ENCODE measurements at places on chromosomes 13 and 19.

- no peak for DNase-seq
These were observed 2.6 kb downstream of the ERICH4 start for GRCh38 chr19:41445575-41445974.

DNA sequence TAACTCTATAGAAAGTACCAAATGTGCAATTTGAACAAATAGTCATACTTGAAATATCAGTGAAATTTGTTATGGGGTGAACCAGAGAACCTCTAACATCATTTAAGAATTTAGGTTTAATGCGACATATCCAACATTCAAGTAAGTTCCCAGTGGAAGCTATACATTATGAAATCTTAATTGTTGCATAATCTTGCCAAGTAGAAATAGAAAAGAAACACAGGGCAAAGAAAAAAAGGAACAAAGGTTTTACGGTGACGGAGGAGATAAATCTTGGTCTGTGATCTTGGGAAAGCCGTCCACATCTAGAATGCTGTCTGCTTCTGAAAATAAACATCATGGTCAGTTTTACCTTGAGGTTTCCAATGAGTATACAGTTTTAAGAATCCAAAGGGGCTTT is 445.7 kb downstream of the RFC3 start:
- no peak for DNase-seq

DNA sequence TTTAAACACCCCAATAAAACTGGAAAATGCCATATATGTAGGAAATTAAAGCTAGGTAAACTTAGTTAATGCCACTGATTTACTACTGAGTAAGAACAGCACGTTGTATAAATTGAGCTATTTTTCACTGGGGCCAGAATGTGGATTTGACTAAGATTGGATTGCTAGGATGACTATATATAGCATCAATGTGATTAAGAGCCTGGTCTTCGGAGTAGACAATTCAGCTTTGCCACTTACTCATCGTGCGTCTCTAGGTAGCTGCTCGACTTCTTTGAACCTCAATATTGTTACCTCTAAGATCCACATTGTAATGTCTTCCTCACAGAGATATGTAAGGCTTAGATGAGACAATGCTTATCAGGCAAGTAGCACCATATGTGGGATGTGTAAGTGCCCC is 462.5 kb downstream of the KLF12 start:
- DNase-seq, result no peak

- no peak for DNase-seq
These were observed 4.7 kb downstream of the PRKACA start for GRCh38 chr19:14112809-14113385.

DNA sequence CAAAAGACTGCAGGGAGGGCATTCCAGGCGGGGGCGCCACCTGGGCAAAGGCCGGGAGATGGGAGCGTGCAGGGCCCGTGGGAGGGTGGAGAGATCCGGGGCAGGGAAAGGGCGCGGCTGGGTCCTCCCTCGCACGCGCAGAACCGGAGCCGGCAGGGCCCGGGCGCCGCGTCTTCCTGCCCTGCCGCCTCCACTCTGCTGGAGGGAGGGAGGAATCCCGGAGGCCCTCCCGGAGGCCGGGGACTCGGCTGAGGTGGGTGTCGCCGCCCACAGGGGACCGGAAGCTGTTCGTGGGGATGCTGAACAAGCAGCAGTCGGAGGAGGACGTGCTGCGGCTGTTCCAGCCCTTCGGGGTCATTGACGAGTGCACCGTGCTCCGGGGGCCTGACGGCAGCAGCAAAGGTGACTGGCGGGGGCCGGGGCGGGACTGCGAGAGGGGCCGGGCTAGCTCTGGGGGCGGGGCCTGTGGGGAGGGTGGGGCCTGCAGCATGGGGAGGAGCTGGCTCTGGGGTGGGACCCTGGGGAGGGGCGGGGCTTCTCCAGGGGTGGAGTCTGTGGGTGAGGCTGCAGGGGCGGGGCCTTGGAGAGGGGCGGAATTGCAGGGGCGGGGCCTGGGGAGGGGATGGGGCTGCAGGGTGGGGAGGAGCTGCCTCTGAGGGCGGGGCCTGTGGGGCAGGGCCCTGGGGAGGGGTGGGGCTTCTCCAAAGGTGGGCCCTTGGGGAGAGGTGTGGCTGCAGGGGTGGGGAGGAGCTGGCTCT is 51.3 kb downstream of the CELF5 start:
- DNase-seq, result peak; percentile 22

DNA sequence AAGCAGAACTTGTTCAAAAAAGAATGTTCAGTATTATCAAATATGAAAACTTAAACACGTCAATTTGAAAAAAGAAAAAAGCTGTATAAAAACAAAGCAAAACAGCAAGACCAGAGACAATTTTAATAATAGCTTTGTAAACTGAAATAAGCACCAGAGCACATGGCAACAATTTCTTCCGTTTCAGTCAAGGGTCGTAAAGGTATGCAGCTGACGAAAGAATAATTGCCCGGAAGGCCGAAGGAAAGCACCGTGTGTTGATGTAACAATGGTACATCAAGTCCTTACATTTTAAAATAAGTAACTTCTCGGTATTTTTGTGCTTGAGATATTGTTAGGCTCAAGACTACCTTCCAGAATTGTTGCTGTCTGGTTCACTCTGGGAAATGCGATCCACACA is 1.7 kb downstream of the PROSER1 start:
- peak; percentile 16 for DNase-seq

- no peak for DNase-seq
These were observed 142.2 kb downstream of the MZT1 start for GRCh38 chr13:72585254-72585653.

DNA sequence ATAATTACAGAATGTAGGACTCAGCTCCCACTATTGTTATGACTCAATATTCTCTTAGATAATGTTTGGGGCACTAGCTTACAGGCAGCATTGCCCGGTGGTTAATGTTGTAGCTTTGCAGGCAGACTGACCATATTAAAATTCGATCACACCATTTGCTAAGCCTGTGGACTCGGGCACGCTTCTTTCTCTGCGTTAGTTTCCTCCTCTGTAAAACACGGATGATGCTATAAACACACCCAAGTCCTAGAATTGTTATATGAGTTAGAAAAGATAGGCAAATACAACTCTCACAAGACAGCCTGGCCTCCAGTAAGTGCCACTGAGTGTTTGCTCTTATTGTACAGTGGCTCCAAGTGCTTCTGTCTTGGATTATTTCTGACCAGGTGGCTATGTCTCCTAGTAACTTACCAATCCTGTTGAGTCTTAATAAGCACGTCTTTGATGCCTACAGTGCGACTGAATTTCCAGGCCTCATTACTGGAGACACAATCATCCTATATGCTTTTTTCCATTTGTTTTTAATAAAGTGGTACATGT is 50.0 kb upstream of the ALOX5AP start:
- DNase-seq, result peak; percentile 63

DNA sequence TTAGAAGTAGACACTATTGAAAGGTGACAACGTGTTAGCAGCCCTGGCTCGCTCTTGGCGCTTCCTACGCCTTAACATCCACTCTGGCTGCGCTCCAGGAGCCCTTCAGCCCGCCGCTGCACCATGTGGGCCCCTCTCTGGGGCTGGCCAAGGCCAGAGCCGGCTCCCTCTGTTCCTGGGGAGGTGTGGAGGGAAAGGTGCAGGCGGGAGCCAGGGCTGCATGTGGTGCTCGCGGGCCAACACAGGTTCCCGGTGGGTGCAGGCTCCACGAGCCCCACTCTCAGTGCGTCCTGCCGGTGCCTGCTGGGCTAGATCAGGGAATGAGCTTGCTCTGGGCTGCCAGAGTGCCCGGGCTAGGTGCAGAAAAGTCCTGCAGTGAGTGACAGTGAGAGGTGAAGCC is 1284.3 kb downstream of the OLFM4 start:
- no peak for DNase-seq

GRCh38 chr13:29901710-29902631 is 51.6 kb upstream of the UBL3 start:
- DNase-seq, result peak; percentile 71

DNA sequence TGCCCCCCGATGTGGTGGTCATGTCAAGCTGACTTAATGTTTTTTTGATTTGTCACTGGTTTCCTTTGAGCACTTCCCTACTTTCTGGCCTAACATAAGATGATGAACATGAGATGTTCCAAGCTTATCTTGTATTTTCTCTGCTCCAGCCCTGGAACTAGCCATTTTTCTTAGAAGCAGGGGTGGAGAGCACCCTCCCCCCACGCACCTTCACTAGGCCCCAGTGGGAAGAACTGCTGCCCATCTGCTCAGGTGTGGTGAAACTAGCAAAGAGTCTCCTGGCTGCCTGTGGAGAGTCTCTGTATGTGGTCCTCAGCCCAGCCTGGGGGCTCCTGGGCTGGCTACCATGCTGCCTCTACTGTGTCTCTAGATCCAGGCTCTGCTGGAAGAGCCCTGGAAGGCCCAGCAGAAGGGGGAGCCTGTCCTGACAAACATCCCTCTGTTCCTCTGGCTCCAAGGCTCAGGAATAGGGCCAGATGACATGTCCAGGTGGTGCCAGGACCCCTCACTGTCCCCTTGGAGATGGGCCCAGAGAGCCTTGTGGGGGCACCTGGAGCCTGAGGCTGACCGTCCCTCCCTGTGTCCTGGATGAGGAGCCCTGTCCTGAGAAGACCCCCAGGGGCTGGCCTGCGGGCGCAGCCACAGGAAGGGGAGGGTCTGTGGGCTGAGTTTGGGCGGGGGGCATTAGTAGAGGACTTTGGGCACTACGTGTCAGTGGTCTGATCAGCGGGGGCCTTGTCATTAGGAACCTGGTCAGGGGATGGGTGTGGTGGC is 4.8 kb upstream of the ZNF14 start:
- DNase-seq, result no peak

GRCh38 chr19:3233116-3233515 is 8.7 kb downstream of the CELF5 start:
- DNase-seq, result no peak

DNA sequence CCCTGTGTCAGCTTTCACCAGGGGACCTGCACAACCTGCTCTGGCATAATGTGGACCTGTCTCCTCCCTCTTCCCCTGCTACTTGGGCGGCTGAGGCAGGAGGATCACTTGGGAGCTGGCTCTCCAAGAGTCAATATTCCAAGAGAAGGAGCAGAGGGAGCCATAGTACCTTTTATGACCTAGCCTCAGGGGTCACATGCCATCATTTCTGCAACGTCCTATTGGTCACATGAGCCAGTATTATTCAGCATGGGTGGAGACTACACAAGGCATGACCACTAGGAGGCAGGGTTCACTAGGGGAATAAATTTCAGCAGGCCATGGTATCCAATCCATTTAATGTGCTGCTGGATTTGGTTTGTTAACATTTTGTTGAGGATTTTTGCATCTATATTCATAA is 12.0 kb upstream of the SHFL start:
- DNase-seq, result no peak

GRCh38 chr19:1084024-1084868 is 10.9 kb downstream of the POLR2E start:
- no peak for DNase-seq

GRCh38 chr13:25237083-25237482 is 50.2 kb downstream of the MTMR6 start:
- DNase-seq, result no peak

GRCh38 chr13:38990693-38991092 is at the start of gene STOML3:
TSS of gene STOML3 (minus strand) at chr13:38990831. CDS start at chr13:38990721, 110 bp downstream.
- no peak for DNase-seq

- no peak for DNase-seq
These were observed 5.1 kb downstream of the SLC39A3 start for GRCh38 chr19:2734589-2735288.

- no peak for DNase-seq
These were observed 144.6 kb downstream of the NDFIP2 start for GRCh38 chr13:79625517-79625916.

DNA sequence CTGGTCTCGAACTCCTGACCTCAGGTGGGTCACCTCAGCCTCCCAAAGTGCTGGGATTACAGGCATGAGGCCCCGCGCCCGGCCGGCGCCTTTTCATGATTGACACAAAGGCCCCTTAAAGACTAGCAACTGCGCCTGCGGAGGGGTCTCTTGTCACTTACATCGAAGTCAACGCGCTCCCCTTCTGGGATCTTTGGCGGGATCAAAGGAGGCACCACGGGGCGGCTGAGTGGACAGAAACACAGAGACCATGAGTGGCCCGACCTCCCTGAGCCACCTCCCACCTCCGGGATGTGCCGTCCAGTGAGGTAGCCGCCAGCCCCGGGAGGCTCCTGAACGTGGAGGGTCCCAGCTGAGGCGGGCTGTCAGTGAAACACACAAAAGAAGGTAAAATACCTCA is 7.3 kb downstream of the TNNT1 start:
- no peak for DNase-seq

- no peak for DNase-seq
These were observed 114.4 kb downstream of the ZAR1L start for GRCh38 chr13:32200741-32201140.

Measured in DMS79 treated with DMSO at 0.1 percent for 48 hours (cell line).